Activated T-helper 9 cell treated with anti-CD3 and anti-CD28 coated beads, Interleukin-2, amount 50 U/mL, for 16 hours (primary cell): ENCODE measurements at places on chromosomes 11 and 22.

GRCh38 chr22:20390394-20390907, 3.5 kb upstream of the ZNF74 start:
- no peak for DNase-seq

DNA sequence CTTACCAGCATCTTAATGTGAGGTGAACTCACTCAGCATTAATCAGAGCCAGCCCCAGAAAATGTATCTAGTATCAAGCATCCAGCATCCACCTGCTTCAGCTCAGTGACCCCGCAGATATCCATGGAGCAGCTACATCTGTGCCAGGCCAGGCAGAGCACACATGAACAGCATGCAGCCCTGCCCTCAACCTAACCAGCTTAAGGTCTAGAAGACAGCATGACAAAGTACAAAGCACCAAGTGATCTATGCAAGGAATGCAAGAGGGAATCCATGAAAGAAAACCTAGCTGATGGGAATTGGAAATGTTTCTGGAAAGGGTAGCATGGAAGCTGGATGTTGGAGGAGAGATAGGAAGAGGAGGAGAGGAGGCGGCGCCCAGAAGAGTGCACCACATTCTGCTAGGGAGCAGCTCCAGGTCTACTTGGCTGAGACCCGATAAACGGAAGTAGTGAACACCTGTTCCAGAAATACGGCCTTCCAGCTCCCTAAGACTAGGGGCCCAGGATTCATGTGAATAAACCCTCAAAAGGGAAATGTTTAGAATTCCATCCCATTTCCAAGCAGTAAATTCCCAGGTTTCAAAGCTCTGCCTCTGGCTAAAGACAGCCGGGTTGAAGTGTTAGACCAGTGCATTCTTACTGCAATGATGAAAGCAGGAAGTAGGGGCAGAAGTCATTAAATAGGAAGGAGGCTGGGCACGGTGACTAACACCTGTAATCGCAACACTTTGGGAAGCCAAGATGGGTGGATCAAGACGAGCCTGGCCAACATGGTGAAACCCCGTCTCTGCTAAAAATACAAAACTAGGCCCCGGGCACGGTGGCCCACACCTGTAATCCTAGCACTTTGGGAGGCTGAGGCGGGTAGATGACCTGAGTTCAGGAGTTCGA, 23.5 kb upstream of the L3MBTL2 start:
- no peak for DNase-seq

DNA sequence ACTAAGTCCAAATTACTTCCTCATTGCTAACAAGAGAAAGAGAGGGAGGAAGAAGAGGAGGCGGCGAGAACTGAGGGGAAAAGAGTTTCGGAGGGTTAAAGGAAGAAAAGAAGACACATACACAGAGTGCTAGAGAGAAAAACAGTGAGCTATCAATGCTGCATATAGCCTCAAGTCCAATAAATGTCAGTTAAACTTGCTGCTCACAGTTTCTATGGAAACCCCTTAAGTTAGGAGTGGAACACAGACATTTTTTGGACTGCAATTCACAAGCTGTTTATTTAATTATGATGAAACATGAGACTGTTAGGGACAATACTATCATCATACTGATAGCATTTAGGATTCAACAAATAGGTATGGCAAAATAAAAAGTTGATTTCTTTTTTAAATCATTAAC, 1320.4 kb downstream of the LRRC4C start:
- no peak for DNase-seq

DNA sequence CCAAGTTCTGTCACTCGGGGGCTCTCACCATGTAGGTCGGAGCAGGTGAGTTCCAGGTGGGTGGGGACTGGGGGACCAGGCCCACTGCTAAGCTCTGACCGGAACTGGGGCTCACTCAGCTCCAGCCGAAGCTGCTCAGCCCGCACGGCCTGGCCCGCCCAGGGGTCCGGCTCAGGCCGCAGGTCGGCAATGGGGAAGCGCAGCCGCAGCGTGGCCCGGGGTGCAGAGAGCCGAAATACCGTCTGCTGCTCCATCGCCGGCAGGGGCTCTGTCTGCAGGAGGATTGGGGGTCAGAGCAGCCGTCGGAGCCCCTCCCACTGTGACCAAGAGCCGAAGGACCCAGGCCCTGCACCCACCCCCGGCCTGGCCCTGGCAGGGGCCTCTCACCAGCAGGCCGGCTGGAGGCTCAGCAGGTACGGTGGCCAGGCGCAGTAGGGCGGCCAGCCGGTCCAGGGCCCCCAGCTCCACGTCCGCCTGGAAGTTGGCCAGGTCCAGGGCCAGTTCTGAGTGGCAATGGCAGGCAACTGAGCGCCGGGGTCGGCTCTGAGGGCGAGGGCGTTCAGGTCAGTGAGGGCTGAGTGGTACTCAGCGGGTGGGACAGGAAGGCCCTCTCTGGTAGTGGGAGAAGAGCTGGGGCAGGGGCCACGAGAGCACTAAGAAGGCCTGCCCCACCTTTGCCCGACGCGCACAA, 7.2 kb downstream of the ATG2A start:
- DNase-seq: no peak

GRCh38 chr11:60993615-60994014, 22.1 kb downstream of the CD6 start:
- no peak for DNase-seq

GRCh38 chr11:1760351-1761109, 3.2 kb downstream of the CTSD start:
- DNase-seq: no peak

DNA sequence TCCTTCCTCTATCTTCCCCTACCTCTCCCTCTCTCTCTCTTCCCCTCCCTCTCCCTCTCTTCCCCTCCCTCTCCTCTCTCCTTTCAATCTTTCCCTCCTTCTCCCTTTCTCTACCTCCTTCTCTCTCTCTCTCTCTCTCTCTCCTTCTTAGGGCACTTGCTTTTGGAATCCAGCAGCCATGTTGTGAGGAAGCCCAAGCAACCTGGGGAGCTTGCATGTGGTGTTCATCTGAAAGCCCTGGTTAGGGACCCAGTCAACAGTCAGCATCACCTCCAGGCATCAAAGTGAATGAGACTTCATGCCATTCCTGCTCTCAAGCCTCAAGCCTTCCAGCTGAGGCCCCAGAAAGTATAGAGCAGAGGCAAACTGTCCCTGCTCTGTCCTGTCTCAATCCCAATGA, 65.6 kb upstream of the SHISAL1 start:
- DNase-seq: no peak
